ENCODE measurements at places on chromosomes 3 and 15.

DNA sequence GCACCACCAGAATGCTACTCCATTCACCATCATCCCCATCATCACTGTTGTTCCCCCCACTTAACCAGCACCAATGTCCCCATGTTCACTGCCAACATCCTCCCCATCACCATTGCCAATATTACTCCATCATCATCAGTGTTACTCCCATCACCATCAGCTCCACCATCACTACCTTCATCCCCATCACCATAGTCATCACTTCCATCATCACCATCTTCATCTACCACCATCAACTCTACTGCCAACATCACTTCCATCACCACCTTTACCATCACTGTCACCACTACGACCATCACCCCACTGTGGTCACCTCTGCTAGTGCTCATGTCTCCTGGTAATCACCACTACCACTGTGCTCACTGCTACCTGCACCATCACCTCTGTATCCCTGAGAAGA, 47.2 kb upstream of the TMEM115 start:
- DNase-seq: no peak

DNA sequence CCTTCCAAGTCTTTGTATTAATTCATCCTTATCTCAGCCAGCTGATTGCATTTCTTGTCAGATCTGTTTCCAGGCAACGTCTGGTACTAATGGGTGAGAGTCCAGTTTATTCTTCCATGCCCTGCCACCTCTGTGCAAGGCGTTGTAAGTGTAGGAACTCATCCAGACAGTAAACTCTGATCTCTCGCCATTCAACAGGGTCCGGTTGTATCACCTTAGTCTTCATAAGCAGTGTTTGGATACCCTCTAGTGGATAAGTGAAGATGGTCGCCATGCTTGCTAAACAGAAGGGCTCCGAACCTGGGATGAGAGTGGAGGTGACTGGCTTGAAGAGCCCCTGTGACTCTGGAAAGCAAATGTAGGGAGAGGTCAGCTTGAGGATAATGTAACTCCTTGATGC, 51.6 kb upstream of the CMTM7 start:
- no peak for DNase-seq

- no peak for DNase-seq
Observed at GRCh38 chr3:172506094-172506493, 17.1 kb downstream of the TNFSF10 start.

DNA sequence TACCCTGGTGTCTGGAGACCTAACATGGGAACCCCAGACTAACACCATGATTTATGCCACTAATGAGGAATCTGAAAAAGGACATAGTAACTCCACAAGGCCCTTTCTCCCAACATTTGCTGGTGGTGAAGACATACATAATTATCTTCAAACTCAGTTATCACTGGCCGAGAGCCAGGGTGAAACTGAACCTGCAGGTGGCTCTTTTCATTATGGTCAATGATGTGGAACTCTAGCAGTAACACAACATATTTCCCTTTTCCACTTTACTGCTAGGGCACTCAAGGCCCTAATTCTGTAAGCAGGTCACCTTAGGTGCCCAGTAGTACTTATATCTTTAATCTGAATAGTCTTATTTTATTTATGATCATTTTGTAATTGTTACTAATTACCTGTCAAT, 326.4 kb upstream of the SATB1 start:
- DNase-seq: no peak

- no peak for DNase-seq
Observed at GRCh38 chr15:35547775-35548364, 1.9 kb upstream of the DPH6 start.

GRCh38 chr15:97791824-97792792, 168.4 kb upstream of the ARRDC4 start:
- no peak for DNase-seq

DNA sequence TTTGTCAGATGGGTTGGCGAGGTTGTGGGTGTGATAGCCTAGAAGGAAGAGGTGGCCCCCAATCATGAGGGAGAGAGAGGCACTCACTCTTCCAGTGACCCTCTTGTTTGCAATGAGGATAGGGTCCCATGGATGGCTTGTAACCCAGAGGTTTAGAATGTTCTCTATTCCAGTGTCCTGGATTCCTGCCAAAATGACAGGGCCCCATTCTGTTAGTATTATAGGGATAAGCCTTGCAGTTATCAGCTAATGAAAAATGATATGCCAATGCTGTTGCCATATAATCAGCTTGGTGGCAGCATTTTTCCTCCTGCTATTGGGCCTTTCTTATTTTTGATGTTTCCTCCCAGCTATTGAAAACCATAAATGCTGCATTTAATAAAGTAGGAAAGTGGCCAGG, 23.3 kb upstream of the SENP7 start:
- no peak for DNase-seq

GRCh38 chr3:55720614-55721013, 233.5 kb upstream of the WNT5A start:
- no peak for DNase-seq

GRCh38 chr3:107965136-107965655, 125.6 kb downstream of the CD47 start:
- DNase-seq: no peak

- DNase-seq: no peak
Observed at GRCh38 chr3:42013691-42014457, 52.0 kb upstream of the ULK4 start.

- DNase-seq: no peak
Observed at GRCh38 chr3:154143873-154144272, 22.7 kb downstream of the ARHGEF26 start.

DNA sequence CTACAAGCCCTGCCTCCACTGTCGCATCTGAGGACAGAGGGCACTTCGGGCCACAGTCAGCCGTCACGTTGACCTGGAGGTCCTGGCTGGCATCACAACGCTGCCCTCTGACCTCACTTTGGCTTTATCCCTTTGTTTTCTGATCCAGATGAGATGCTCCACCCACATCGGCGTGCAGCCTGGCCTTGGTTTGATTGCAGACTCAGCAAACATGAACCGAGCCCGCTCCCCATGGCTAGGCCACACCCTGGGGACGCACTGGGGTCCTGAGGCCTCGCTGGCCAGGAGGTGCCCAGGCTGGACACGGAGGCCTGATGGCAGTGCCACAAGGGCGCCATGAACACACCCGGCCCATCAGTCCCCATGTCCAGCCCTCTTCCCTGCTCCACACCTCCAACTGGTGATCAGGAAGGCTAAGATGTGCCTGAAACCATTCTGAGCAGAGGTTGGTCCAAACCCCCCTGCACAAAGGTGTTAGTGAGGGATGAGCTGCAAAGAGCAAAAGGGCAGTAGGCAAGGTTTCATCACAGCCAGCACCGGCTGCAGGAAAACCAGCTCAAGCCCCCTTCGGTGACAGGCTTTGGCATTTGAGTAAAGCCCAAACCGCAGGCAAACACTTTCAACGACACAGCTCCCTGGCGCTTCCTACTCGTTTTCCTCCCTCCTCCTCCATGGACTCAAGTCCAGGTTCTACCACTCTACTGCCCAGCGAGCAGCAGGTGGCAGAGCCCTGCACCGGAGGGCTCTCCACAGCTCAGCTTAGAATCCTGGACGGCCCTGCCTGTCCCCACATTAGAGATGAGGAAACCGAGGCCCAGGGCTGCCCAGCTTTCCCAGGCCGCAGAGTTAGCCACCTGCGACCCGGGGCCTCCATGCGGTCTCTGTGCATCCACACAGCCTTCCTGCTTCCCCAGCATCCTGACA, 165.8 kb downstream of the NUP210 start:
- no peak for DNase-seq

DNA sequence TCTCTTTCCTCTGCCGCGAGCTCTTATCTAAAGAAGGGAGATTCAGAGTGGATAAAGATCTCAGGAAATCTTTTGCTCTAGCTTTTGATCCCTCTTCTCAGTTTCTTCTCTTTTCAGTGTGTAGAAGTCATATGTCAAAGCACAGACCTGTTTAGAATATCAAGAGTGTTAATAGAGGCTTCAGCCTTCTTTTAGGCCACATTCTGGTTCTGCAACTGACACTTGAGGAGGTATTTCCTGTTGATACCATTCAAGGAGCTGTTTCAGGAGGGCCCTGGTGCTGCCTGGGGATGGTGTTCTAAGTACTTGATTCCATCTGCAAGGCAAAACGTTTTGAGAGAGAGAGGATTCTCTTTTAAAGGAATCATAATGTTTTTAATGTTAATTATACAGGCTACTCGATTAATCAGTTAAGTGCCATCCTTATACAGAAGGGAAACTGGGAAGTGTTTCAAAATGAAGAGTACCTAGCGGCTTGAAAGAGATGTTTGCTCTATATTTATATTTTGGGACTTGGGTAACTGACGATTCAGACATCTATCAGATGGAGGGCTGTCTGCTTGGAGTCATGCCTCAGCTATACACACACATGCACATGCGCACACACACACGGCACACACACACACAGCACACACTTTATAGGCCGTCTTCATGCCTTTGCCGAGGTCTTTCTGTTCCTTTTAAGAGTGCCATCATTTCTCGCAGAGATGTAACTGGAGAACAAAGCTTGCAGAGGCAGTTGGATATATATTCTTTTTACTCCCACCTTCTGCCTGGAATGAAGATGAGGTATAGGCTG, 313.9 kb downstream of the PTPRG start:
- no peak for DNase-seq

GRCh38 chr3:113314923-113315322, 103.6 kb downstream of the BOC start:
- no peak for DNase-seq

- DNase-seq: no peak
Observed at GRCh38 chr3:29285471-29286071, 4.7 kb downstream of the RBMS3 start.

GRCh38 chr3:84738086-84738485, 220.7 kb upstream of the CADM2 start:
- DNase-seq: no peak

DNA sequence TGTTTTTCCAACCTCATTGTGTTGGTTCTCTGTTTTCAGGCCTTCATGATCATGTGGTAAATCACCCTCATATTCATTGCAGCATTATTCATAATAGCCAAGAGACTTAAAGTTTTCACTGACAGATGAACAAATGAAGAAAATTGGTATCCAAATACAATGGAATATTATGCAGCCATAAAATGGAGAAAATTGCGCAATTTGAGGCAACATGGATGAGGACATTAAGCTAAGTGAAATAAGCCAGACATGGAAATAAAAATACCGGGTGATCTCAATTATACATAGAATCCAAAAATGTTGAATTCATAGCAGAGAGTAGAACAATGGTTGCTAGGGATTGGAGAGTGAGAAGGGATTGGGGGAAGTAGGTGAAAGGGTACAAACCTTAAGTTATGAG, 491.9 kb upstream of the KCNMB2 start:
- DNase-seq: no peak

DNA sequence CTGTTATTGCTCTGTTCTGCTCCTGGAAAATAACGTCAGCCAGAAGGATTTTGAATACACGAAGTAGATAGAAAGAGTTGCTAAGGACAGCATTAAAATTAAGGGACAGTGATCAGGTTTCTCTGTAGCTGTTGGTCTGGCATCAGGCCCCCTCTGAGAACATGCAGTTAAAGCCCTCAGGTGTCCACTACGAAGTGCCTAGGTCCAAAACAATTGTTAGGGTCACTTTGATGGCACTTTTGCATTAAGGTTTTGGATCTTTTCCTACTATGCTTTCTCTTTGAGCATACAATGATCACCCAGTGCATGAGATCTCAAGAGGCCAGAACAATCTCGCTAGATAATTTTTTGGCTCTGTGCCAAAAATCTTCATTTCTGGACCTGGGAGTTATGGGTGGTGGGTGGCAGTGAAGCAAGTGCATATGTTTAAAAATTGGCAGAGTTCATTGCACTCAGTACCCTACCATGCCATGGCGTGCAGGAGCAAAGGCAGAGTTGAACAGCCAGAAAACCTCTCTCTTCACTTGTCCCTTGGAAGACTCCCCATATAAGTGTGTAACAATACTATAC, 797.6 kb downstream of the ROBO2 start:
- no peak for DNase-seq

- no peak for DNase-seq
Observed at GRCh38 chr15:73052653-73053397, 562 bp downstream of the NEO1 start.

DNA sequence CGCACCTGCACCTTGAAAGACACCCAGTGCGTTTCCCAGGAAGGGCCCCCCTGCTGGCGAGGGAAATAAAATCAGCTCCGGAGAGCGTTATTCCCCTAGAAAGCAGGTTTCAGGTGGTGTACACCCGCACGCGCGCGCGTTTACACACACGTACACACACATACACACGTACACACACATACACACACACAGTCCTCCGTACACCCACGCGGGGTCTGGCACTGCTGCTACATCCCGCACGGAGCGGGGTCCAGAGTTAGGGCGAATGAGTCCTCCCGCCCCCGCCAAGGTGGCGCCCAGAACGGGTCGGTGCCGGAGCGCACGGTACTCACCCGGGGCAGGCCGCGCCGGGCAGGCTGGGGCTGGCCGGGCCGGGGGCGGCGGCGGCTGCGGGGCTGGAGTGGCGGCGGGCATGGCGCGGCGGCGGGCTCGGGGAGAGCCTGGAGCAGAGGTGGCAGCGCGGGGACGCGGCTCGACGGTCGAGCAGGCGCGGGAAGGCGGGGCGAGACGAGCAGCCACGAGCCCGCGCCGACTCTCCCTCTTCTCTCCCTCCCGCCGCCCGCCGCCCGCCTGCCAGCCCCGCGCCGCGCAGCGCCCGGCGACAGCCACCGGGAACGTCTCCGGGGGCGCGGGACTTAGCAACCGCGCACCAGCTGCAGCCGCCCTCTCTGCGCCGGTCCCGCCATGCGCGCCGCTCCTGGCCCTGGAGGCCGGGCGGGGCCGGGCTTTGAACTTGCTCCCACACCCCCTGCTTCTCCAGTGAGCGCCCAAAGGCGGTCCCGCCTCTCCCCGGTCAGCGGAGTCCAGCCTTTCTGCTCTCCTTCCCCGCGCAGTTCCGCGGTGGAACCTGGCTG, at the start of gene DCLK3:
Gene DCLK3, minus strand, starts transcription at position 704 of the 854 bp plus-strand sequence. Its CDS starts 290 bp downstream, at position 414.
- no peak for DNase-seq

DNA sequence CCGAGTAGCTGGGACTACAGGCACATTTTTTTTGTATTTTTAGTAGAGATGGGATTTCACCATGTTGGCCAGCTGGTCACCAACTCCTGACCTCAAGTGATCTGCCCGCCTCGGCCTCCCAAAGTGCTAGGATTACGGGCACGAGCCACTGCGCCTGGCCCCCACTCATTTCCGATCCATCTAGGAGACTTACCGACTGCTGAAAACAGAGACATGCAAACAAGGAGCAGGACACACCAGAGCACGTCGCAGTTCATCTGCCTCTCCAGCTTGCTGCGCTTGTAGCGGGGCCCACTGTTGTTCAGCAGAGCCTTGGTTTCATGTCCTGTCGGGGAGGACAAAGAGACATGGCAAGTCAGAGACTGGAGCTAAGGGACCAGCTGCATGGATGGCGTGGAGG, 137.4 kb downstream of the ATP10A start:
- DNase-seq: no peak

- no peak for DNase-seq
Observed at GRCh38 chr3:186609247-186609868, 3.5 kb upstream of the AHSG start.
